AG04450 (cell line): ENCODE measurements at places on chromosomes 1 and 21. TPM values are rescaled to one million over a fixed set of nuclear protein-coding genes. Genes with fewer than 3 reads are reported as not detected.

Gene TCHHL1
- polyA plus RNA-seq, result not detected in 2 replicates

Gene GJA9
- not detected in 2 replicates for polyA plus RNA-seq

DNA sequence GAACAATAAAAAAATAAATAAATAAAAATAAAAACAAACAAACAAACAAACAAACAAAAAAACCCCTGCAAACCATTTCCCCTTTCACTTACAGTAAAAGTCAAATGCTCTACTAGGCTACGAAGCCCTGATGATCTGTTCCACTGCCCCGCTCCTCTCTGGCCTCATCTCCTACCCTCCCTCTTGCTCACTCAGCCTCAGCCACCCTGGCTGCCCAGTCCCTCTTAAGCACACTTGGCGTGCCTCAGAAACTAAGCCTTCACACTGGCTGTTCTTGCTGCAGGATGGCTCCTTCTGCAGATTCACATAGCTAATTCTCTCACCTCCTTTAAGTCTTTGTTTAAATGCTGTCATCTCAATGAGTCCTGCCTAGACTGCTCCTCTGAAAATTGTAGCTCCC, 30.8 kb upstream of the UHMK1 start:
- DNase-seq, result no peak

DNA sequence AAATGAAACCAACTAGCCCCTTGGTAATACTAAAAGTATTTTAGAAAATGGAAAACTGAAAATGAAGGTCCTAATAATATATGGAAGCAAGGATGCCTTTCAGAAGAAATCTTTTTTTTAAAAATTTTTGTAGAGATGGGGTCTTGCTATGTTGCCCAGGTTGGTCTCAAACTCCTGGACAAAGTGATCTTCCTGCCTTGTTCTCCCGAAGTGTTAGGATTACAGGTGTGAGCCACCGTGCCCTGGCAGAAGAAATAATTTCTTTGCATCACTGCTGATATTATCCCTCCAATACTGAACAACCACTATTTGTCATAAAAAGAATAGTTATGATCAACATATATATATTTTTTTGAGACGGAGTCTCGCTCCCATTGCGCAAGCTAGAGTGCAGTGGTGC, 25.6 kb downstream of the SELENOF start:
- no peak for DNase-seq

GRCh38 chr1:241225741-241226140, 131.3 kb downstream of the RGS7 start:
- DNase-seq, result no peak
